Upper lobe of right lung (tissue), 1 donor: ENCODE measurements at places on chromosomes 1 and 21.

GRCh38 chr1:9106286-9106685, 22.6 kb downstream of the GPR157 start:
- DNase-seq: no peak

- no peak for DNase-seq
Observed at GRCh38 chr1:86821956-86822355, 92.0 kb downstream of the SELENOF start.

DNA sequence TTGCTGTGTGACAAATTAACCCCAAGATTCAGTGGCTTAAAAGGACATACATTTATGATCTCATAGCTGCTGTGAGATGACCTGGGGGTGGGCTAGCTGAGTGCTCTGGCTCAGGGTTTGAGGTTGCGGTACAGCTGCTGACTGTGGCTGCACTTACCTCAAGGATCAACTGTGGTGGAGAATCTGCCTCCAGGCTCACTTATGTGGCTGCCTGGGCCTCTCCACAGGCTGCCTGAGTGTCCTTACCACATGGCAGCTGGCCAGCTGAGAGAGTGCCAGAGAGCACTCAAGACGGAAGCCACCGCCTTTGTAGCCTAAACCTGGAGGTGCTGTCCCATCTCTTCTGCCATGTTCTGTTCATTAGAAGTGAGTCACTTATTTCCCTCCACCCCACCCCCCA, 5.7 kb downstream of the LRRC71 start:
- DNase-seq: peak; percentile 89

DNA sequence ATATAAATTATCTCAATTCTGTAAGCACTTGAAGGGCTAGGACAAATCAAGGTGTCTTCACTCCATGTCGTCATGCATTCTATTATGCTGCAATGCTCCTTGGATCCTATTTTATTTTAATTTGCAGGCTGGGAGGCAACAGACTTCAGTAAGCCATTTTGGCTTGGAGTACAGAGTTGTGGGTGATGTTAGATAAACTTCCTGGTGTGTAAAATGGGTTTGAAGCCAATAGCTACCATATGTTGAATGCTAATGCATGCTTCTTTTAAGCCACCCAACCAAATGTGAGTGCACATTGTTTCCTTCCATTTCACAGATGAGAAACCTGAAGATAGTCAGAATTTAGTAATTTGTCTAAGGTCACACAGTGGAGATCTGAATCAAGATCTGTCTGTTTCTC, 482.8 kb downstream of the DISC1 start:
- DNase-seq: no peak

GRCh38 chr1:232952514-232953499, 2.4 kb downstream of the NTPCR start:
- DNase-seq: no peak

- no peak for DNase-seq
Observed at GRCh38 chr1:68301471-68302001, 69.2 kb upstream of the WLS start.

DNA sequence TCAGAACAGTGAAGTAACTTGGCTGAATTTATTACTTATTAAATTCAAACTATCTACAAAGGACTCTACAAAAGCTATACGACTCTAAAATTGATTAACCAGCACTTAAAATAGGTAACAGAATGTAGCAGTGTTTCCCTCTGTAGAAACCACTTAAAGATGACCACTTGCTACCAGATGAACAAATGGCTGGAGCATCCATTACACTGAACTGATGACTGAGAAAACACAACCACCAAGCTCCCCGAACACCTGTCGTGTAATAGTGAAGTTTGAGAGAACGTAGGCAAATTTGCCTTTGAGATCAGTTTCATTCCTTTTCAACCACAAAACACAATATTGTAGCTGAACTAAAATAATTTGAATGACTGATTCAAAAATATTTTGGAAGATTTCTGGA, 226.7 kb downstream of the KCNT2 start:
- DNase-seq: no peak

DNA sequence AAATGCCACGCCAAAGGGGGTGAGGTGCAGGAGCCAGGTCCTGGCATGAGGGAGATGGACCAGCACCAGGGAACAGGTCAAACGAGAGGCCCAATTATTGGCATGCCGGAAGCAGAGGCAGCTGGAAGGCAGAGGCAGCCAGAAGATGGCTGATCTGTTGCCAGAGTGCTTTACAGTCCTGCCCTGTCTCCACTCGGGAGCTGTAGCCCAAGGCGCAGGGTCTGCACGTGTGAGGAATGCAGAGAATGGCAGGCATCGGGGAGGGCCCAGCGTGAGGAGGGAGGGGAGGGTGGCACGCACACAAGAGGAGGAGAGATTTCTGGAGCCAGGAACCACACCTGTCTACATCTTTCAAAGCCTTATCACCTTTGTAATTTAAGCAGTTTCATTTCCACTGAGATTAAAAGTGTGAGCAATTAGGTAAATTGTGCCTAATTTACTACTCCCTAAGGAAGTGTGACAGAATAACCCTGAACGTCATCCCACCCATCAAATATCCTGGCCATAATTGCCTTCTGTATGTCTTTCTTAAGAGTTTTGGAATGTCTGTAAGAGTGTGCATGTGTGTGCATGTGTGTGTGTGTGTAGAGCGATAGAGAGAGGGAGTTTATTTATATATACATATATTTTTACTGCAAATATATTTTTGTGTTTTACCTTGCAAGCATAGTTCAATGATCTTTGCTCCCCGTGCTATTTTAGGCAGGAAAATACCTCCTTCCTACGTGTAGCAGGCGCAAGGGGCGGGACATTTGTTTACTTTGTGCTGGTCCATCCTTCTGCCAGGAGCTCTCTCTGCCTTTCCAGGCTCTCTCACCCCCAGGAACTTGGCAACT, 125.5 kb upstream of the SERBP1 start:
- no peak for DNase-seq

GRCh38 chr1:56056438-56057287, 522.7 kb downstream of the PLPP3 start:
- no peak for DNase-seq

- no peak for DNase-seq
Observed at GRCh38 chr1:164363980-164364379, 195.0 kb upstream of the PBX1 start.

GRCh38 chr1:214432245-214432644, 119.2 kb downstream of the PTPN14 start:
- DNase-seq: no peak

GRCh38 chr1:7151978-7152377, 366.7 kb downstream of the CAMTA1 start:
- no peak for DNase-seq

GRCh38 chr1:227033880-227034279, 93.8 kb downstream of the COQ8A start:
- DNase-seq: no peak
